ENCODE measurements at places on chromosomes 3 and 15.

GRCh38 chr3:10338591-10339353, 17.9 kb upstream of the SEC13 start:
- ATAC-seq, result no peak

GRCh38 chr3:143963946-143964345, 7.7 kb upstream of the DIPK2A start:
- no peak for ATAC-seq

GRCh38 chr15:48800245-48800644, 10.6 kb downstream of the CEP152 start:
- ATAC-seq, result no peak

- ATAC-seq, result no peak
Measured at GRCh38 chr3:111534701-111535100, 7.3 kb upstream of the CD96 start.

DNA sequence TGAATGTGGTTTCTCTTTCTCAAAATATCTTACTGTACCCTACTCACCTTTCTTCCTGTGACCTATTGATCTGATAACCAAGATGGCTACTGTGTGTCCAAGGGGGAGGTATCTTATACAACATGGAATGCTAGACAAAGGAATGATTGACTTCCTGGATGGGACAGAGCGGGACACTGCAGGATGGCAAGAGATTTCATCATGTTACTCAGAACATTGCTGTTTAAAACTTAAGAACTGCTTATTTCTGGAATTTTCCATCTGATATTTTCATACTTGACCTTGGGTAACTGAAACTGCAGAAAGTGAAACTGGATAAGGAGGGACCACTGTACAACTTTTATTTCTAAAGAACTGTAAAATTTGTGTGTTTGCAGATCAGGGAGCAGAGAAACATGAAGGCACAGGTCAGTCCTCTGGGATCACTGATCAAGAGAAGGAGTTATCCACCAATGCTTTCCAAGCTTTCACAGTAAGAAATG, 18.5 kb downstream of the CNOT10 start:
- no peak for ATAC-seq

DNA sequence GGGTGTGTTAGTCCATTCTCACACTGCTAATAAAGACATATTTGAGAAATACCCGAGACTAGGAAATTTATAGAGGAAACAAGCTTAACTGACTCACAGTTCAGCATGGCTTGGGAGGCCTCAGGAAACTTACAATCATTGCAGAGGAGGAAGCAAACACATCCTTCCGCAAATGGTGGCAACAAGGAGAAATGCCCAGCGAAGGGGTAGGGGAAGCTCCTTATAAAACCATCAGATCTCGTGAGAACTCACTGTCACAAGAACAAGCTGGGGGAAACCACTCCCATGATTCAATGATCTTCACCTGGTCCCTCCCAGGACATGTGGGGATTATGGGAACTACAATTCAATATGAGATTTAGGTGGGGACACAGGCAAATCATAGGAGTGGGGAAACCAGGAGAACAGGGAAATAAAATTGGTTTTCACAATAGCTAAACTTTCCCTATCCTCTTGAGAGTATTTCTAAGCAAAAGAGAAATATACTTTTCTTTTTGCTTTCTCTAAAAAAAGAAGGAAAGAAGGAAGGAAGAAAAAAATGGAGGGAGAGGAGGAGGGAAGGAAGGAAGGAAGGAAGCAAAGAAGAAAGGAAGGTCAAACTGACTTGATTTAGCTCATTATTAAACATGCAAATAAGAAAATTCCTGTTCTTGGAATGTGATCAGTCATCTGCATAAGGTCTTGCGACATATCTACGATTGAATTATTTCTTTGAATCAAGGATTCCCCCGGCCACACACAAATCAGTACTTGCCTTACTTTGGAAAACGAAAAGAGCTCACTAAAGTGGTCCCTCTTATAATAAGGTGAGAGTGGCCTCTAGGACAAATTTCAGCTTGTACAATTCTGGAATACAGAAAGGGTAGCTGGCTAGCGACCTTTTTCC, 75.2 kb downstream of the LIPC start:
- ATAC-seq, result no peak

- ATAC-seq, result no peak
Measured at GRCh38 chr3:159600291-159600690, 388.3 kb upstream of the IL12A start.

DNA sequence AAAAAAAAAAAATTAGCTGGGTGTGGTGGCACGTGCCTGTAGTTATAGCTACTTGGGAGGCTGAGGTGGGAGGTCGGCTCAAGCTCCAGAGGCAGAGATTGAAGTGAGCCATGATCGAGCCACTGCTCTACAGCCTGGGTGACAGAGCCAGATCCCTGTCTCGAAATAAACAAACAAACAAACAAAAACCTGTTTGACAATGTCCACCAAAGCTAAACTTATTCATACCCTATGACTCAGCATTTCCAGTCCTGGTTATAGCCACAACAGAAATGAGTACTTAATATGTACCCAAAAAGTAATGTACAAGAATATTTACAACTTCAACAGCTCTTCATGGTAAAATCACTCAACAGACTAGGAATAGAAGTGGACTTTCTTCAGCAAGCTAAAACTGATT, 31.1 kb downstream of the SERP1 start:
- peak; percentile 50 for ATAC-seq

GRCh38 chr15:63487076-63487757, 17.2 kb upstream of the USP3 start:
- peak; percentile 72 for ATAC-seq

DNA sequence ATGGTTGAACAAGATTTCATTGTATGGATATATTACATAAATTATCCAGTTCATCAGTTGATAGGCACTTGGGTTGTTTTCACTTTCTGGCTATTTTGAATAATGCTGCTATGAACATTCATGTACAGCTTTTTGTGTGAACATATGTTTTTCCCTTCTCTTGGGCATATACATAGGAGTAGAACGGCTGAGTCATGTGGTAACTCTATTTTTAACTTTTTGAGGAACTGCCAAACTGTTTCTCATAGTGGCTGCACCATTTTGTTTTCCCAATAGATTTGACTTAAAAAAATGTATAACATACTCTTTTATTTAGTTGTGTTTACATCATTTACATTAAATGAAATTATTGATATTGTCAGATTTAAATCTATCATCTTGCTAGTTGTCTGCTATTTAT, 28.8 kb upstream of the RFX7 start:
- ATAC-seq, result no peak

DNA sequence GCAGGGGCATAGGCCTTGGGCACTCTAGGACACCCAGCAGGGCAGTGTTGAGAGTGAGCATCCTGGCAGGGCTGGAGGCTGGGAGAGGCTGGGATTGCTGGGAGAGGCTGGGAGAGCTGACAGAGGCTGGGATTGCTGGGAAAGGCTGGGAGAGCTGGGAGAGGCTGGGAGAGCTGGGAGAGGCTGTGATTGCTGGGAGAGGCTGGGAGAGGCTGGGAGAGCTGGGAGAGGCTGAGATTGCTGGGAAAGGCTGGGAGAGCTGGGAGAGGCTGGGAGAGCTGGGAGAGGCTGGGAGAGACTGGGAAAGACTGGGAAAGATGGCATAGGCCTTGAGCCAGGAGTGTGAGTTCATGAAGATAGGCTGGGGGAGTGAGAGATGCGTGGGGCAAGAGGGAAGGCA, 77.8 kb downstream of the MESD start:
- ATAC-seq, result no peak

DNA sequence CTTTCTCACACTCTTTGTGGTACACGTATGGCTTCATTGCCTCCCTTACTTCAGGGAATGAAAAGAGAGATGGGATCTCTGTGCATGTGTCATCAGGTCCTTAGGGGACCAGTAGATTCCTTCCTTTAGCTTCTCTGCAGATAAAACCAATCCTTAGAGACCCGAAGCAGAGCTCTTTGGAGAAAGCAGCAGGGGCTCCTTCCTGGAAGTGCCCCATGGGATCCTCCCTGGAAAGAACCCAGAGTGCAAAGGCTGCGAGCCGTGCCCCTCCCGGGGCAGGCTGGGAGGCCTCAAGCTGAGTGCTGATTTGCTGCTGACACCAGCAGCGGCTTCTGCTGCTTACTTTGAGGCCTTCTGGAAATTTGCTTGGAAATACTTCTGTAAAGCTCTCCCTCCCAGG, 328.6 kb upstream of the RGMA start:
- ATAC-seq, result no peak

DNA sequence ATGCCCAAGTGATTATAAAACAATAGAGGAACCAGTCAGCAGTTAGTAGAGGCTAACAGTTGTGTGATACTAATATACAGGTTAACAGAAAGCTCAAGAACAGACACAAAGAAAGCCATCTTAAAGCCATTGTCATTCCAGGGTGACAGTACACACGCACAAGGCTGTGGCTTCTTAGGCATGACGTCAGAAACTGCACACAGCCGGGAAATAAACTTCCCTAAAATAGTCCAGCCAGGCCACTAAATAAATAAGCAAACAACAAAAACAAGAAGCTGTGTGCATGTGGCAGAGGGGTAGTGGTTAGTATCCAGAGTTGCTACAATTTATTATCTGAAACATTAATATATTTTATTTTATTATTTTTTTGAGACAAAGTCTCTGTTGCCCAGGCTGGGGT, 49.8 kb downstream of the PPCDC start:
- no peak for ATAC-seq

- ATAC-seq, result no peak
Measured at GRCh38 chr3:55235416-55235815, 251.7 kb downstream of the WNT5A start.

DNA sequence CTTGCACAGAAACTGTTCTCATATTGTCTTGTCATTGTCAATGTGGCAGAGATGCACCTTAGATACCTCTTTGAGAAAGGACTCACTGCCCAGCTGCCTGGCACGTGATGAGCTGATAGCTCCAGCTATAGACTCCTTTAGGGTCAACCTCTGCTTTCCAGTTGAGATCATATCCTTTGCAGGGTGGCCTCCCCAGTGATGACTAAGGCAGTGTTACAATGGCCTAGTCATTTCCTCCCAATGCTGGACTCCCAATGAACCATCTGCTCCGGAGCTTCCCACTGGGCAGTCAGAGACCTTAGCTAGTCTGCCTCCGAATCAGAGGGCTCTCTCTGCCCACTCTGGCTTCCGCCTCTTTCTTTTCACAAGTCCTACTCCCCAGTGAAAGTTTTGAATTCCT, 79.5 kb downstream of the CHRD start:
- peak; percentile 60 for ATAC-seq

- ATAC-seq, result no peak
Measured at GRCh38 chr3:176755552-176755951, 441.7 kb downstream of the TBL1XR1 start.

DNA sequence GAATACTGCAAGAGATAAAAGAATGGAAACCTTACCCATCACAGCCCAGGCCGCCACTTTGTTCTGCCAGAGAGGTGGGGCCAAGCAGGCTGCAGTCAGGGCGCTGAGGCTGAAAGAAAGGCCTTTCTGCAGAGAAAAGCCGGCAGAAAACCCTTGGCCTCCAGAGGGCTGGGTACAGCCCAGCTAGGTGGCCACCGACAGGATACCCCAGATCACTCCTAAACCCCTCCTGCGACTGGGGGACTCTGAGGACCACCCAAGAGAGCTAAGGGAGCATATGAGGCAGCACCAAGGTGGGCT, 69.3 kb downstream of the SMAD6 start:
- no peak for ATAC-seq

DNA sequence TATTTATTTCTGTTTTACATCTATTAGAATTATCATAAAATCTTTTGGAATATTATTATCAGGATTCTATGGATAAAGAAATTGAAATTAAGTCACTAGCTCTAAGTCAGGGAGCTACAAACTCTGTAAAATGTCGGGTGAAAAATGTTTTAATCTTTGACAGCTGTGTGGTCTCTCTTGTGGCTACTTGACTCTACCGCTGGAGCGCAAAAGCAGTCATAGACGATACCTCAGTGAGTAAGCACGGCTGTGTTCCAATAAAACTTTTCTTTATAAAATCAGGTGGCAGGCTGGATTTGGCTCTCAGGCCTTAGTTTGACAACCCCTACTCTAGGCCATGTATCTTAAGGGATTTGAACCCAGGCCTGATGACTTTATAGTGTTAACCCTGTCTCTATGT, 88.5 kb upstream of the PFN2 start:
- ATAC-seq, result no peak

- no peak for ATAC-seq
Measured at GRCh38 chr3:186754871-186755270, 28.5 kb upstream of the EIF4A2 start.

Data from esophagus mucosa (tissue), 1 donor.